ENCODE measurements at places on chromosomes 3 and 15.

DNA sequence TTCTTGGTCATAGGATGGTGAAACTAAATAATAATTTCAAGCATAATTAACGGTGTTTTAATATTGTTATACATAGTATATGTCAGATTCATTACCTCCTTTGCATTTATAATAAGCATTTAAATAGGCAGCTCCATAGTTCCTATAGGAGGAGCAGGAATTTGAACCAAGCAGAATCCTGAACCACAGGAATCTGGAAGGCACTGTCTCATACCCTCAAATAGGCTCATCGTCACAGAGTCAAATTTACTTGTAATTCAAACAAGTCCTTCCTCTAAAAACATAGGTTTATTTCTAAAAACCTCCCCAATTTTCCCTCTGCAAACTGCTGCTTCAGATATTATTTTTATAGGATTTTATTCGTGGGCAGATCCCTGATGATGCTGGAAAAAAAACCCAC, 376.3 kb upstream of the ARHGEF26 start:
- DNase-seq, result no peak

GRCh38 chr3:11534011-11534792, 109.5 kb downstream of the VGLL4 start:
- no peak for DNase-seq

DNA sequence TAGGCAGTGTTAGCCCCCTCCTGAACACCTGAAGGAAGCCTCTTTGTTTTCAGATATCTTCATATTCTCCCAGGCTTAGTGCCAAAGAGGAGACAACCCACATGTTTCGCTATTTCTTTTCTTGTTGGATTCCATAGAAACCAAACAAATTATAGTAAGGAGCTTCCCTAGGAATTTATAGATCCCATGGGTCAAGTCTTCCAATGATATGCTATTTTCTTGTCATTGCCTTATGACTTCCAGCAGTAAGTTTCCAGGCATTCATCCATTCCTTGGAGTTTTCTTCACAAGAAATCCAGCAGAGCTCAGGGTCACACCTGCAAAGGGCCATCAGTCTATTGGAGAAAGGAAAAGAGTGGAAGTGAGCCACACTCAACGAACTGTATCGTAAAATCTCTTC, 9.9 kb upstream of the KCNMB2 start:
- no peak for DNase-seq

GRCh38 chr3:172065527-172065926, 26.1 kb downstream of the FNDC3B start:
- DNase-seq, result no peak

DNA sequence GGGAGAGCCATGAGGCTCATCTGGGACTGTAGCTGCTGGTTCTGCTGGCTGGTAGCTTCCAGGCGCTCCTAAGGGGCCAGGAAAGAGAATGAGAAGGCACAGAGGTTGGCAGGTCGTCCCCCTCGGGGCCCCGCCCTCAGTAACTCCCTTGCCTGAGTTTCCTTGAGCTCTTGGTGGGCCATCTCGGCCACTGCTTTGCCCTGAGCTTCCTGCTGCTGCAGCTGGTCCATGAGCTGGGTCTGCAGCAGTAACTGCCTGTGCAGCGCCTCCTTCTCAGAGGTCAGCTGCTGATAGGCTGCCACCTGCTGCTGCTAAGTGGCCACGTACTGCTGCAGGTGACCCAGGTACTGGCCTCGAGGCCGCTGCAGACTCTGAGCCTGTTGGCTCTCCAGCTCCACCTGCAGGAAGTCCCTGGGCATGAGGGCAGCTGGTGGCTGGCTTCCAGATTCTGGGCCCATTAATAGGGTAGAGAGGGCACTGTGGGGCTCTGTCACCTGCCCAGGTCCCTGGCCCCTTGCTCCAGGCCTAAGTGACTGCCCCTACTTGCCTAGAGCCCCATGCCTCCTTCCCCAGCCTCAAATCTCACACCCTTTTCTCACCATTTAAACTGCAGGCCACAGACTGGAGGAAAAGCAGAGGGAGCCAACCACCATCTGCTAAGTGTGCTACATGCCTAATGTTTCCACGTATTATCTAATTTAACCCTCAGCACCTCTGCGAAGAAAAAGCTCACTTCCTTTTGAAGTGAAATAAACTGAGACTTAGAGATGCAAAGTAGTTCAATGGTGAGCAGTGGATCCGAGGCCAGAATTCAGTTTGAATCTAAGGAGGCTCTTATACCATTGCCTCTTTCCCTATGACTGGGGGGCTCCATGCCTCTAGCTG, 10.8 kb upstream of the VPS33B start:
- DNase-seq, result no peak

DNA sequence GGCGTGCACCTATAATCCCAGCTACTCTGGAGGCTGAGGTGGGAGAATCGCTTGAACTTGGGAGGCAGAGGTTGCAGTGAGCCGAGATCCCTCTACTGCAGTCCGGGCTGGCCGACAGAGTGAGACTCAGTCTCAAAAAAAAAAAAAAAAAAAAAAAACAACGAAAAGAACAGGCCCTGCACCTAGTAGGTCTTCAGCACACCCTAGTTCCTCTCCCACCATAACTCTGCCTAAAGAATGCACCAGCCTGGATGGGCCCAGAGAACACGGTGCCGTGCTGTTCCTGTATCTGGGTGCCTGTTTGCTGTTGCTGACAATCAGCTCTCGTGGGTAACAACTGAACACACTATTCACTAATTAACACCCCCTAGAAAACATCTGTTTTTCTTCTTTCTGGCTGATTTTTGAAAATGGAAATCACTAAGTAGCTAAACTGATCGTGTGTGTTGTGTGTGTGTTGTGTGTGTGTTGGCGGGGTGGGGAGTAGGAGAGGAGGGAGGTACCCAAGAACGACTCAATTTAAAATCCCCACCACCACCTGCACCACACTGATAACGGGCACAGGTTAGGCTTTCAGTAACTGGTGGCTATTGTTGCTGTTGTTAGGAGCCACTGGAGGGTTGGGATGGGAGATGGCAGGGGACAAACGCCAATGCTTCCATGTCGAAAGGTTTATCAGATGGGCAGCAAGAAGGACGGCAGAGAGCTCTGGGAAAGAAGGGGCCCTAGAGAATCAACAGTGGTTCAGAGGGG, 40.6 kb upstream of the MEX3B start:
- DNase-seq, result no peak

GRCh38 chr3:105878061-105878460, 9.2 kb upstream of the CBLB start:
- no peak for DNase-seq

DNA sequence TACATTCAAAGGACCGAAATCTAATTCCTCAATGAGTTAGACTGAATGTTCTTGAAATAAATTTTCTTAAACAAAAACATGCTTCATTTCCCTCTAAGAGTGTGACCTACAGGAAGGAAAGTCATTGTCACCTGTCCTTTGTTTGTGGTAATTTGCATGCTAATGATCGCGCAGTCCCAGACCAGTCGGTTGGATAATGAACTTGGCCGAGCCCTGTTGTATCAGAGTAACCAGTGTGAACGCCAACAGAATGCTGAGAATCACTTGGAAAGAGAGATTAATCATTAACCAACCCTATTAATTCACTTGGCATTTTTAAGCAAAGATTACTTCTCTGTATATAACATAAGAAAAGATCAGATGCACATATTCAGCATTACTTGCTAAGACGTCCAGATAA, 8.1 kb upstream of the ARNT2 start:
- DNase-seq, result no peak

Data from NCI-H1048 (cell line).